ENCODE measurements at places on chromosomes 2 and 18. TPM values are rescaled to one million over a fixed set of nuclear protein-coding genes. Genes with fewer than 3 reads are reported as not detected.

DNA sequence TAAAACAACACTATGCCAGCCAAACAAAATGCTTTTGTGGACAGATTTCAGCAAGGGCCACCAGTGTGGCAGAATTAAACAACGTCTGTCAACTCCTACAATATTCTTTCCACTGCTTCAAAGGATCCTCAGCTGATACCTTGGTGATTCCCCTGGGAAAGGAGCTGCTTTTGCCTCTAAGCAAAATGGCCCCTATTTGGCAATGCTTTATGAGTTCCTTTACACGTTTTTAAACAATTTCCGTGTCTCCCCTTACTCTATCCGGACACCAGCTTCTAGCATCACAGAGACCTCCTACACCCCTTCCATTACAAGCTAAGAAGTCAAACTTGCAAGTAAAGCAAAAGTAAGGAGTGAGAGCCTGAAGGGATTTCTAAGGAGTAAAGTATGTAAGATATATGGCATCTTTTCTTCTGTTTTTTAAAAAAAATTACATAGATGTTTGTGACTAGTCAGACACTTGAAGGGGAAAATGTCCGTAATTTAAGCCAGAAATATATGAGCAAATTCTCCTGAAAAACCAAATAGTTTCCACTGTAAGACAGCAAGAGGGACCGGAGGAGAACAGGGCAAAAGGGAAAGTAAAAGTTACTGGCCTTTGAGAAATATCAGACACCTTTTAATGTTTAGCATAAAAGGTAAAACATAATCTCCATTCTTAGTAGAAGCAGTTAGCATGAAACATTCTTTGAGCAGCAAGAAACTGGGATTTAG, 1.9 kb downstream of the SOS1 start:
- no peak for DNase-seq

DNA sequence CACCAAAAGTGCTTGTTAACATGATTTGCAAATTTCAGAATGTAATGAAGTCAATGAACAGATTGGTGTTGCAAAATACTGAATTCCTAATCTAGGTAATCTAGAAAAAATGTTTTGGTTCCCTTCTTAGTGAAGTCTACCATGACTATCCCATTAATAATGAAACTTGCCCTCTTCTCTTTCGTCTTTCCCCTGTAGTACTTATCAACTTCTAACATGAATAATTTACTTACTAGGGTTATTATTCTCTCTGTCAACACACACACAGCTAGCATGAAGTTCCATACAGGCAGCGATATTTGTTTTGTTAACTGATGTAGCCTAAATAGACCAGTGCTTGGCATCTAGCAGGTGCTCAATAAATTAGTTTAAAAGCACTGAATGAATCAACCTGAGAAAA, 160.2 kb downstream of the NCK2 start:
- no peak for DNase-seq

DNA sequence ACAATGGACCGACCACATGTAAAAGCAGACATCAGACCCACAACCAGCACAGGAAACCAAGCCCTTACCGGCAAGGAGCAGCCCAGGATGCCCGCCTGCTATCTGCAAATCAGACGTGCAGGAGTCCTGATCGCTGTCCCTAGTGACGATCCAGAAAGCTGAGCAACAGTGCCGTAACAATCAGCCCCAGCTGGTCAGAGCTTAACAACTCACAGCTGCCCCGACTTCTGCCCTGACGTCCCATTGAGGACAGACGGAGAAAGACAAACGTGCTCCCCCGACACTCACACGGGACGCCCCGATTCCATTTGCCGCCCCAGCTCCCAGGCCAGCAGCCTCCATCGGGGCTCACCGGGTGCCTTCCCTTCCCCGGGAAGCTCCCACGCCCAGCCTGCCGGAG, 39.8 kb upstream of the PXDN start:
- DNase-seq: no peak

DNA sequence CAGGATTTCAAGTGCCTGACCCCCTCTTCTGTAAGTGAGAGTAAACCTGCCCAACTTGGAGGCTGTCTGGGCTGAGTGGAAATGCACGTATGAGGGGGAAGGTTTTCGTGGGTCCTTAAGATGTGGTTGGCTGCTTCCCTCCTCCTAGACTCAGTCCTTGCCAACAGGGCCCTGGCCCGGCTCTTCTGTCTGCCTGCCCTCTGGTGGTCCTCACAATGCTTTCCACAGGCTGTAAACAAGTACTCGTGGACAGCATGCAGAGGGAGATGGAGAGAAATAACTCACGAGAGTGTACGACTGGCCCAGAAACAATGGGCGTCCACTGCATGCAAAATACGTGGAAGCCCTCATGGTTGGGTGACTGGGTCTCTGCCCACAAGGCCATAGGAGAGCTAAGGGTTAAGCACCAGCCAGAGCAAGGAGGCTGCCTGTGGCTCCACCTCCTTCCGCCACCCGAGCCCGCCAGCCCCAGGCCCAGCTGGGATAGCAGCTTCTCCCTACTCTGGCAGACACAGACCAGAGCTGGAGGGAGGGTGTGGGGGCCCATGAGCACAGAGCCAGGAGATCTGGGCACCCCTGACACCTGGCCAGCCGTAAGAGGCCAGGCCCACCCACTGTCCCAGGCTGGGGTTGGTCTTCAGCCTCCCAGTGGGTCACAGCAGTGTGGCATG, 17.0 kb upstream of the ARHGEF4 start:
- DNase-seq: no peak

GRCh38 chr2:176067589-176068418, 16.0 kb downstream of the EVX2 start:
- no peak for DNase-seq

Gene KCNS3
- total RNA-seq: 33.5 TPM

DNA sequence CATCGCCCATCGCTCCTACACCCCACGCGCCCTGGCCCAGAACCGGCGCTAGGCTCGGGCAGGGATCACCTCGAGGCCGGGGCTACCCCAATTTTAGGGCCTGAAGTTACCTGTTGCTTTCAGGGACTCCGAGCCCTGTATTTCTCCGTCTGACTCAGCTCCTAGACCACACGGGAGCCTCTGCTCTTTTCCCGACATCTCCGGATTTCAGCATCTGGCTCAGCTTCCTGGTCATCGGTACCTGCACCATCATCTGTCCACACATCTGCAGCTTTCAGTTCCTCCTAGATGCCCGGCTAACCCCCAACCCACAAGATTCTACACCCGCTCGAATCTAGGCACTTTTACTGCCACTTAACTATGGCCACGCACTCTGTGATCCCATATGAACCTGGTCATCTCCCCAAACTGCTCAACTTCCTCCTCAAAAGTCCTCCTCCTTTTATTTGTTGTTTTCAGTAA, 12.1 kb upstream of the HMSD start:
- no peak for DNase-seq

GRCh38 chr2:28413152-28413898, 20.7 kb downstream of the FOSL2 start:
- no peak for DNase-seq

DNA sequence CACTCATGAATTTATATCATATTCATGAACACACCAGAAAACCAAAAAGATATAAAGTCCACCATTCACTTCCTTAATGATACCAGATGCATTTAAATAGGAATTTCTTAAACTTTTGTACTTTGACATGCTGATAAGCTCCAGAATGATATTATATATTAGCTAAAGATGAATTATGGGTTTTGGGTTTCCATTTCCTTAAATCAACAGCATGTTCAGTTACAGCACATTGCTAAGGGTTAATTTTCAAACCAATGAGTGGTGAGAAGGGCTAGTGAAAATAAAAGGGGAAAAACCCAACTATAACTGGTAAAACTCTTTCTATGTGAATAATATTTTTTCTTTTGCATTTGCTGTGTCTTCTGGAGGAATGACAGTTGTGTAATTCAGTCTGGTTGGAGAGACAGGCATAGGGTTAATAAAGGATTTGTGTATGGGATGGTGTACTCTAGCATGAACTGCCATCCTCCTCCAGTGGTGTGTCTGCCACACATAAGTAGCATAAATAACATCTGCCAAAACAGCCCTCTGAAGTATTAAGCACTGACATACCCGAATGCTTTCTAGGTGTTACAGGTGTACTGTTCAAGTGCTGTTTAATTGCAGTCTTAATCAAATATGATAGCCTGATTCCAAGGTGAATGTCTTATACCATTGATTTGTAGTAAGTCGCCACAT, 19.3 kb upstream of the CPS1 start:
- DNase-seq: no peak

DNA sequence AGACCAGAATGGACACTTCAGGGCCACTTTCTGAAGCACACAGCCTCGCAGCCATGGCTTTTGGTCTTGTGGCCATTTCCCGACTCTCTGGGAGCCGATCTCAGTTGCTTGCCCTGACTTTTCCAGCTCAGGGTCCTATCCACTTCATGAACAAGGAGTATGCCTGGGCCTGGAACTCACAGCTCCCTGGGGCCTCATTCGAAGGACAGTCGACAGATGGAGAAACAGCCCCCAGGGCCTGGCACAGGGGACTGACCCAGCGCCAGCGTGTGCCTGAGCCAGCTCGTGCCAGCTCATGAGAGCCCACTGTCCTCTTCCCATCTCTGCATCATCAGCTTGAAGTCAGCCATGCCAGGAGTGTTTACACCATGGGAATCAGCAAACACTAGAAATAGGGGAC, 134.6 kb upstream of the GPC1 start:
- no peak for DNase-seq

Gene CERKL
- not detected for total RNA-seq

DNA sequence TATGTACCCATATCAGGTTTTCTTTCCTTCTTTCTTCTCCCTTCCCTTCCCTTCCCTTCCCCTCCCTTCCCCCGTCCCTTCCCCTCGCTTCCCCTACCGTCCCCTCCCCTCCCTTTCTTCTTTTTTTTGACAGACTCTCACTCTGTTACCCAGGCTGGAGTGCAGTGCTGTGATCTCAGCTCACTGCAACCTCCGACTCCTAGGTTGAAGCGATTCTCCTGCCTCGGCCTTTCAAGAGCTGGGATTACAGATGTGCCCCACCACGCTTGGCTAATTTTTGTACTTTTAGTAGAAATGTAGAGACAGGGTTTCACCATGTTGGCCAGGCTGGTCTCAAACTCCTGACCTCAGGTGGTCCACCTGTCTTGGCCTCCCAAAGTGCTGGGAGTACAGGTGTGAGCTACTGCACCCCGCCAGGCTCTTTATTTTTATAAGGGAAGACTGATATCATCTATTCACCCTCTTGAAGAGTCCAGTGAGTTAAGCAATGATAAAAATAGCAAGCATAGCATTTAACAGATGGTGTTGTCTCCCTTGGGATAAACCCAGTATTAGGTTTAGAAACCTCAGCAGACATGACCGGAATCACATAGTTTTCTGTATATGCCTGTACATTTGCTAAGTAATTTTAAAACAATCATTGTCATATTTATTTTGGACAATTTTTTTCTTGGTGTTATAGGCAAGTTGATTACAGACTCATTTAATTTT, 888.4 kb downstream of the TRIB2 start:
- no peak for DNase-seq

DNA sequence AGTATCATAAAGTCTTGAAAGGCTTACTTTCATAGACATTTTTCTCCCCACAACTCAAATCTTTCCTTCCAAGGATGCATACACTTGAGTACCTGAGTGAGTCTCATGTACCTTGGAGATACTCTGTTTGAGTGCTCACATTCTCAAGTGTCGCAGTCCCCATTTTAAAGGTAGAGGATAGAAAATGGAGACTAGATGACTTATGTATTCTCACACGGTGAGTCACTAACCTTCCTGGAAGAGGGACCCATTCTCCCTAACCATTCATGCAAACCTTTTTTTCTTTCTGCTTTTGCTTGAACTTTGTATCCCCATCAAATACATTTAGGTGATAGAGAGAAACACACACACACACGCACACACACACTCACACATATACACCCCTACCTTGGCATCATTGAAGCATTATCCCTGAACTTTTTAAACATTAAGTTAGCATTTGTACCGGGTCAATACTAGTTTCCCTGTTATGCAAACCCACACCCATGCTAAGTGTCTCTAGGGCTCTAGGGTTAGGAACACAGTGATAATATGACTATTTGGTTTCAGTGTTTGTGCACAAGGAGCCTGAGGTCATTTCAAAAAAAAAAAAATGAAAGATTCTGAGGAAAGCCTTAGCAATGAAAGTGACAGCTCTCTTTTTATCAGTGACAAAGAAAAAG, 236.2 kb downstream of the IKZF2 start:
- DNase-seq: no peak

- DNase-seq: no peak
Measured at GRCh38 chr2:118197011-118197675, 108.9 kb downstream of the INSIG2 start.

Gene ASPRV1
- total RNA-seq: 0.38 TPM

DNA sequence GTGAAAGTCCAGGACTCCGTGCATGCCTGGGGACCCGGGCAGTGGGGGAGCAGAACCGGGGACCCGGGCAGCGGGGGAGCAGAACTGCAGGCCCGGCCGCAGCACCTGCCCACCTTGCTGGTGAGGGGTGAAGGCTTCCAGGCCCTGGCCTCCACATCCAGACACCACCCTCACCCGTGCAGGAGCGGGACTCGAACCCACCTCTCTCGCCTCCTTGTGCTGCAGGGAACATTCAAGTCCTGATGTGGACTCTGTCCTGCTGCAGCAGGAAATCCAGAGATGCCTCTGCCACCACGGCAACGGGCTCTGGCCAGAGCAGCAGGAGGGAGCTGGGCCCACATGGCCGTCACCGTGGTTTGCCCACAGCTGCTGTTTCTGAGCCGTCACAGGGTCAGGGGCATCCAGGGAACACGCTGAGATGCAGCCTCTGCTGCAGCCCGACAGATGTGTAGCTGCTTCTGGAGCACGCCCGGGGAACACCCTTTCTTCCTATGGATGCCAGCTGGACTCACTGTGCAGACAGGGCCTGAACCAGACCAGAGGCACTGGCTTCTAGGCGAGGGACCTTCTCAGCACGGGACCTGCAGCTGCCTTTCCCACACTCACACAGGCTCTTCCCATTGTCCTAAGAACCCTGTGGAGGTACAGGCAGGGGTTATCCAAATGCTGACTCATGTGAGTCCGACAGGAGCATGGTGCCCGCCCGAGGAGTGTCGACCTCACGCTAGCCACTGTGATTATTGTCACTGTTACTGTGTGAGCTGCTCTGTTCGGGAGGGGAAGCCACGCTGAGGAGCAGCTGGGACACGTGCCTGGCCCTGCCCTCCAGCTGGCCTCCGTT, 89.2 kb upstream of the CTDP1 start:
- no peak for DNase-seq

- no peak for DNase-seq
Measured at GRCh38 chr18:7303316-7304060, 72.6 kb downstream of the LRRC30 start.

- DNase-seq: no peak
Measured at GRCh38 chr2:60096556-60096955, 456.9 kb downstream of the BCL11A start.

Gene ASXL3
- total RNA-seq: 0.18 TPM

- no peak for DNase-seq
Measured at GRCh38 chr18:1062588-1062987, 157.9 kb downstream of the ADCYAP1 start.

GRCh38 chr2:15058015-15058720, 425.7 kb downstream of the LRATD1 start:
- DNase-seq: no peak

- no peak for DNase-seq
Measured at GRCh38 chr2:162731917-162732804, 106.4 kb downstream of the KCNH7 start.

Gene WNT10A
- total RNA-seq: 9.9 TPM

- DNase-seq: no peak
Measured at GRCh38 chr18:23539911-23540525, 36.7 kb downstream of the RMC1 start.

Gene CD226
- total RNA-seq: 5.2 TPM

Gene DUSP2
- total RNA-seq: 1.5 TPM
